ENCODE measurements at places on chromosomes 2 and 18. TPM values are rescaled to one million over a fixed set of nuclear protein-coding genes. Genes with fewer than 3 reads are reported as not detected.

GRCh38 chr2:11257964-11258363 lies 86.5 kb downstream of the ROCK2 start:
- DNase-seq = no peak

DNA sequence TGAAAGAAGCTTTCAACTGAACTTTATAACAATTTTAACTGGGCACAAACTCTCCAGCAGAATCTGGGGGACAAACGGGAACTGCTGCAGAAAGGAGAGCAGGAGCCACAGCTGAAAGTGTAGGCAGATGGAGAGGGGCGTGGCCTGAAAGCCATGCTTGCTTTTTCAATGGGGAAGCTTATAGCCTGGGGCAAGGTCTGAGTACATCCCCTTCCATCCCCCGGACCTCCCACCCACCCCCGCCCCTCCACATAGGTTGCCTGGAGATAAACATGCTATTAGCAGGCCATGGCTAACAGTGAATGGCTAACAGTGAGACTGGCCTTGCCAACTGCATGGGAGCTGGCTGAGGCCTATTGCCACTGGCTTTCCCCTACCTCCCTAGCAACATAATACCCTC lies 317.9 kb upstream of the TANK start:
- DNase-seq = no peak

GRCh38 chr2:186319105-186319504 lies 167.0 kb upstream of the ZC3H15 start:
- no peak for DNase-seq

DNA sequence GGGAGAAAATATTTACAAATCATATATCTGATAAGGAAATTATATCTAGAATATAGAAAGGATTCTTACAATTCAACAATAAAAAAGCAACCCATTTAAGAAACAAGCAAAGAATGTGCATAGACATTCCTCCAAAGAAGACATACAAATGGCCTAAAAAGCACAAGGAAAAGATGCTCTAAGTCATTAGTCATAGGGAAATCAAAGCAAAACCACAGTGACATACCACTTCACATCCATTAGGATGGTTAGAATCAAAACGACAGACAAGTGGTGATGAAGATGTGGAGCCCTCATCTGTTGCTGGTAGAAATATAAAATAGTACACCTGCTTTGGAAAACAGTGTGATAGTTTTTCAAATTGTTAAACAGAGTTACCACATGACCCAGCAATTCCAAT lies 48.2 kb downstream of the MAPRE2 start:
- DNase-seq = no peak

DNA sequence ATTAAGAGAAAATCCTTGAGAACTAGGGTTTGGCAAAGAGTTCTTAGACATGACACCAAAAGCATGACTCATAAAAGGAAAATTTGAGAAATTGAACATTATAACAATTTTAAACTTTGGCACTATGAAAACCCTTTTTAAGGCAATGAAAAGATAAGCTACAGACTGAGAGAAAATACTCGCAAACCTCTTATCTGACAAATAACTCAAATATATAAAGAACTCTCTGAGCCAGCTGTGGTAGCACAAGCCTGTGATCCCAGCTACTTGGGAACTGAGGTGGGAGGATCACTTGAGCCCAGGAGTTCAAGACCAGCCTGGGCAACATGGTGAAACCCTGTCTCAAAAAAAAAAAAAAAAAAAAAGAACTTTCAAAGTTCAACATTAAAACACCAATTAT lies 70.5 kb downstream of the FAM168B start:
- DNase-seq = no peak

- no peak for DNase-seq
Measured at GRCh38 chr2:198774576-198774975, 683.2 kb downstream of the SATB2 start.

DNA sequence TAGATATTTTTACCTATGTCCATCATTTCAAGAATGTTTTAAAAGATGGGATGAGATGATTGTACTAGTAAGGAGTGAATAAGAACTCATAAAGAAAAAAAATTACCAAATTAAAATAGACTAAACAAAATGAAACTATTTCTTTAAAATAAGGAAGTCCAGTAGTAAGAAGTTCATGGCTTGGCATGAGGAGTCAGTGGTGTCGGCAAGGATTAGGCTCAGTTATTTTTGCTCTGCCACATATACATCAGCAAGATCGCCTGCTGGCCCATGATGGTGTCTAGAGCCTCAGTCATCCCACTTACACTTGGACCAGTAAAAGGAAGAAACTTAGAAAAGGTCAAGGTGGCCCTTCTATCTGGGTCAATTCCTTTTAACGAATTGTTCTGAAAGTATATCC lies 300.9 kb upstream of the SLC8A1 start:
- no peak for DNase-seq

The SERPINB13 gene
- total RNA-seq = not detected

Data from neural crest cell (in vitro differentiated cells).